ENCODE measurements at places on chromosomes 4 and X.
A peak's percentile ranks its signal among the peaks of the same experiment; 100 is the strongest.

DNA sequence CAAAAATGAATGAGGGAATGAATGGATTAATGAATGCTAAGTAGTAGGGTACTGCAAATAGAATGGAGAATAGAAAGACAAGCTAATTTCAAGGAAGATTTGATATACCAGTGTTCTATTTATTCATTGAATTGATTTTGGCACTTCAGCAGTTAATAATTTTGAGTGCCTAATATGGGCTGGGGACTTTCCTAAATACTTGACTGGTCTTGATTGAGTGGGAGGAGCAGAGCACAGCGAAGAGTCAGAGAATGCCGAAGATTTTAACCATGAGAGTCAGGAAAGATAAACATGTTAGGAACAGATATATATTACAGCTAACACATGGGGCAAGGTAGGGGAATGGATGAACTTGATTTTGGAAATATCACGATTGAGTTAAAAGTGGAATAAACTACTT is 10.6 kb downstream of the IL15 start:
- no peak for DNase-seq

DNA sequence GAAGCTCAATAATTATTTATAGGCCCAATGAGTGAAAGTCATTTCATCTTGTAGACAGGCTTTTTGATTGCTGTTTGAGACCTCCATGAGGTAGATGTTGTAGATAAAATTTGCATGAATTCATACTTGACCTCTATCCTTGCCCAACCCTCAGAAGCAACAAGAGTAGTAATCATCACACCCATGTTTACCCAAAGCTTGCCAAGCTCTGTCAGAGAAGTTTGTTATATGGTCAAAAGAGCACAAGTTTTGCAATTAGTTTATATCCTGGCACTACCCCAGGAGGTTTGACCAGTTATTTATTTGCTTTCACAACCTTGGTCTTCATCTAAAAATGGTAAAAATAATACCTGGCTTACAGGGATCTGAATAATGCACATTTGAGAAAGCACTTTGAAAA is 20.7 kb downstream of the ADH7 start:
- DNase-seq: no peak

GRCh38 chrX:18974993-18975392 is 8.9 kb downstream of the PHKA2 start:
- no peak for DNase-seq

GRCh38 chr4:47031011-47031678 is at the start of gene GABRB1:
Gene GABRB1 (plus strand): TSS chr4:47031567.
- peak; percentile 32 for DNase-seq

DNA sequence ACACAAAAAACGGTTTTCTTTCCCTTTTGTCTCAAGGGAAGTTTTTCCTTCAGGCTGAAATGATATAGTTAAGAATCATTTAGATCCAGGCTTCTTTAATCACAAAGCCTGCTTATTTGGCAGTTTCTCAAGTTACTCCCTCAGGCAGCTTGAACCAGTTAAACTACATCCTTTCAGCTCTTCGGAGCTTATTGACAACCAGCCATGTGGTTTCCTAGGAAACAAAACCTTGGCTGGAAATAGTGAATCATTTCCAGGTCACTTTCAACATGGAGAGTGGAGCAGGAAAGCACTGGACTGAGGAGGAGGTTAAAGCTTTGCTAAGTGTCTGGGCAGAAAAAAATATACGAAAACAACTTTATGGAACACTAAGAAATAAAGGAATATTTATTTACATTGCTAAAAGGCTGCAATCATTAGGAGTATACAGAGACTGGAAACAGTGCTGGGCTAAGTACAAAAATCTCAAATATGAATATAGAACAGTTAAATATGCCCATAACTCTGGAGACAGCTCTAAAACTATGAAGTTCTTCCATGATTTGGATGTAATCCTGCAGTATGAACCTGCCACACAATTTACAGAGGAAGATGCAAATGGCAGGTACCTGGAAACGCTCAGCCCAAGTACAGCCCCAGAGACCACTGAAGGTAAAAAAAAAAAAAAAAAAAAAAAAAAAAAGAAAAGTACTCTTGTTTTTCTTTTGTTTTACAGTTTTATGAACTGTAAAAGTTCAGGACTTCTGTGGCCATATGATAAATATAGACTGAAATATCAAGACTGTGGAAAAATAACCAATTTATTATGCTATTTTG is 23.2 kb upstream of the AASDH start:
- DNase-seq: no peak

GRCh38 chrX:114841051-114841450 is 176.4 kb downstream of the IL13RA2 start:
- no peak for DNase-seq

- no peak for DNase-seq
Measured at GRCh38 chr4:41750626-41751448, 2.3 kb upstream of the PHOX2B start.

- DNase-seq: no peak
Measured at GRCh38 chr4:168907119-168907698, 102.8 kb downstream of the CBR4 start.

- no peak for DNase-seq
Measured at GRCh38 chr4:169621731-169622492, 1.5 kb downstream of the CLCN3 start.

GRCh38 chrX:110037178-110037577 is 34.3 kb downstream of the TMEM164 start:
- DNase-seq: no peak

GRCh38 chr4:181611033-181611711 is 632.0 kb upstream of the TENM3 start:
- DNase-seq: no peak

DNA sequence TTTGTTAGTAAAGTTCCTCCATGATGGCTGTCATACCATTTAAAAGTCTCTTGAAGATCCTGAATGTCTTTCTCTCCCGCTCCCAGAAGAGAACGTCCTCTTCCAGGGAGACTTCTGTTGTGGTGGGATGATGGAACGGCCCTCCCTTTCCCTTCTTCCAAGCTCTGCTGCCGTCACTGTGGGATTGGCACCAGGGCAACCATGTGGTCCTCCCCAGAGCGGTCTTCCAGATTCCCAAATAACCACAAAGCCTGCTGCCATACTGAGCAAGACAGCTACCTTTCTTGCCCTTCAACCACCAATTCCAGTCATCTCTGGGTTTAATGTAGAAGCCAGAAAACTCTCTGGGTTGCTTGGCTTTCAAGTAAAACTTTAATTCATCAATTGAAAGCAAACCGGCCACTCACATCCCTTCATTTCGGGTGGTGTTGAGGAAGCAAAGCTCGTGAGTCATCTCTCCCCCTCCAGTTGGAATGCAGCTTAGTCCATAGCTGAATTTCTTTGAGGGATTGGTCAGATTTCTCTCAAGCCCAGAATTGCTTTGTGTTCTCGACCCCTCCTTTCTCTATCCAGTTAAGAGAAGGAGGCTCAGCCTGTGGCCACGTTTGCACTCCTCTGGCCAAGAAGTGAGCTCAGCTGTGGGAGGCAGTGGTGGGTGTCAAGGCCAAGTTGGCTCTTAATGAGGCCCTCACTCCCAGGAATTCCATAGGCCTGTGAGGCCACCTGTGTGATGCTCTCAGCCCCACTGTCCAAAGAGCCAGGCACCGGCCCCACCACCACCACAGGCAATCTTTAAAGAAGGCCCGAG is 36.9 kb downstream of the FHDC1 start:
- DNase-seq: no peak

DNA sequence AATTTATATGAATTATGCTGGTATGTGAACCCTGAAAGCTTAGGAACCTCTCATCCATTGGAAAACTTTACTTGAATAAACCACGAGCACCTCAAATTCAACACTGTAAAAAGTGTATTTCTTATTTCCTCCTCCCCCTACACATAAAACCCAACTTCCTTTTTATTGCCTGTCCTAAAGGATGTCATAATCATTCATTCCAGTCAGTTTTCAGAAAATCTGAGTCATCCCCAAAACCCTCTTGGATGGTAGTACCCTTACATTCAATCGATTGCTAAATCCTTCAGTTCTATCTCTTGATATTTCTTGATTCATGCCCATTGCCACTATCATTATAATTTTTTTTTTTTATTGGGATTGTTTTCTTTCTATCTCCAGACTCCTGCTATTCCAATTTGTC is 91.1 kb upstream of the ATP8A1 start:
- no peak for DNase-seq

DNA sequence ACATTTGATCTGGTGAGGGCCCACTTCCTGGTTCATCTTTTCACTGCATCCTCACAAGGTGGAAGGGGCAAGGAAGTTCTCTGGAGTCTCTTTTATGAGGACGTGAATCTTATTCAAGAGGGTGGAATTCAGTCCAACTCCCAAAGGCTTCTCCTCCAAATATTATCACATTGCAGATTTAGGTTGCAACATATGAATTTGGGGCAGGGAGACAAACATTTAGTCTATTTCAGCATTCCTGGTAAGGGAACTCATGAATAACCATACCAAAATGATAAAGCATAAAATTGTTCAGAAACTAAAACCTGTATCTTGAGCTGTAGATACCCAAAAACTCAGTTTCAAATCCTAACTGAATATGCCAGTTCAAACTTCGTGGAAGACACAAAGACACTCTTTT is 246.8 kb downstream of the QDPR start:
- DNase-seq: no peak

DNA sequence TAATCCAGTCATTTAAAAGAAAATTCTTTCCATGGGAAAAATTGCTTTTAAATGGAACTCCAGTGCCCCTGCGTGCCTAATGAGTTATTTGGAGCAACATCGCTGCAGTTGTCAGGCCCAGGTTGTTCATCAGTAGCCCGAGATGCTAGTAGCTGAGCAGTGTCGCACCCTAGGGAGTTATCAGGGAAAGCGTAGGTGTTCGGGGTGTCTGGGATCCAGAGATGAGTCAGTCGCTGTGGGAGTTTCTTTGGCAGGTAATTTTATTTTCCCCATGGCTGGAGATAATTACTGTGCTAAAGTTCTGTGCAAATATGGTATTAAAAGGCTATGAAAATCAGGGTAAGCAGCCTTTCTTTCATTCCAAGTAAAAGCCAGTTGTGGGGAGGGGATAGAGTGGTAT is 49.4 kb downstream of the ANXA3 start:
- no peak for DNase-seq

DNA sequence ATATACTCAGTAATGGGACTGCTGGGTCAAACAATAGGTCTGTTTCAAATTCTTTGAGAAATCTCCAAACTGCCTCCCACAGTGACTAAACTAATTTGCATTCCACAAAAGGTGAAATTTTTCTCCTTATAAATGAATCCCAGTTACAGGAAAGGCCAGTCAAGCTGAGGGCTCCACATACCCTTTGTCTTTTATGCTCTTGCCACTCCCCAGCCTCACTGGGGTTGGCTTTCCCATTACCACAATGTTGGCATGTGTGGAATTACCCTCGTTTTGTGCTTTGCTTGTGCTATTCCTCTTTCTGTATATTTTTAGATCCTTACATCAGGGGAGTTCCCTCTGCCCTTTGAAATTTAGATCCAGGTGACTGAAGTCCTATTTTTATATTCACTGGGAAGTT is 220.2 kb upstream of the LCORL start:
- no peak for DNase-seq

DNA sequence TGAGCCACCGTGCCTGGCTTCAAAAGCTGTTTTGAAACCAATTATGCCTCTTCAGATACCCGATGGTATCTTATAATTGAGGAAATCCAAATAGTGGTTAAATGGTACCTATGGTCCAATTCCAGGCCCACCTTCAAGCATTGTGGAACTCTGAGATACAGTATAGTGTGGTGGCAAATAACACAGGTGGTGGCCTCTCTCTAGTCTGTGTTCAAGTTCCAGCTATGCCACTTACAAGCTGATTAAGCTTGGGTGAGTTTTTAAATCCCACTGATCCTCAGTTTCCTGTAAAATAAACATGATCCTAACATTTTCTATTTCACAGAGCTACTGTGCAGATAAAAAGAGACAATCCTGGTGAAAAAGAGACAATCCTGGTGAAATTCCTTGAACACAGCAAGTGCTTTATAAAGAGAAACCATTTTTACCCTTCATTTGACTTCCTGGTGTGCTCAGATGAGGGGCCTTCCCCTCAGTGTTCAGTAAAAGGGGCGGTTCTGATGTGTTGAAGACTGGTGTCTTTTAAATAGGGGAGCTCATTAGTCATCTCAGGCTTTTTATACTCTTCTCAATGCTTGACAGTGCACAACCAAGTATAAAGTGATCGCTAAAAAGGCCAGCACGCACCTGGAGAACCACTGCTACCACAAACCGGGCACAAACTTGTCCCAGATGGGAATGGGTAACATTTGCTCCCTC is 30.8 kb upstream of the CD40LG start:
- no peak for DNase-seq

DNA sequence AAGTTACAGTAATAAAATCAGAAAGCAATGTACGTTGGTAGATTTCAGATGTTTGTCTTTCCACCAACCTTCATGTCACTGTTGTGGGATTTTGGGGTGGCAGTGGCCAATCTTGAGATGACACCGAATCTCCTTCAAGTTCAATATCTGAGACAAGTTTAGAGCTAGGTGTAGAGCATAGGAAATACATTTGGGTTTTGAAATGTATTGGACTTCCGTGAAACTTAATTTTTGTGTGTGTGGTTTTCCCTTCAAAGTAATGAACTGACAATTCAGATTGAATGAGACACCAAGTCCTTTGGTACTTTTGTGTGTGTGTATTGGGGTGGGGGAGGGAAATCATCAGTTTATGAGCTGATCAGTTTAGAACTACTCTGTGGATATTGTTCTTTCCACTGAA is 1.8 kb downstream of the WDR44 start:
- DNase-seq: no peak

DNA sequence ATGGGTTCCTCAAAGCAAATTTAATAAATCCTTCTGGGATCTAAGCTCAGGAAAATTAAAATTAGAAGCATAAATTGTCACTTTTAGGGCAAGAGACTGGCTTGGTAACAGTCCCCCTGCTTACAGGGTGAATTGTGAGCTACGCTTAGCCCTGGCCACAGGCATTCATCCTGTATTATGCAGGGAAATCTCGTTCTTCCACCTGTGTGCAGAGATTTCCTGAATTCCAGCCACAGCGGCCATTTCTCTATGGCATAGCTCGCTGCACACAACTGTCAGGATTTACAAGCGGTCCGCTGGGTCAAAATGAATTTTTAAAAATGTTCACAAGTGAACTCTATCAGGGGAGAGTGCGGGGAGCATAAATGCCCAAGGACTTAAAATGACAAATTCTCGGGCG is 111.9 kb downstream of the DCTD start:
- no peak for DNase-seq

DNA sequence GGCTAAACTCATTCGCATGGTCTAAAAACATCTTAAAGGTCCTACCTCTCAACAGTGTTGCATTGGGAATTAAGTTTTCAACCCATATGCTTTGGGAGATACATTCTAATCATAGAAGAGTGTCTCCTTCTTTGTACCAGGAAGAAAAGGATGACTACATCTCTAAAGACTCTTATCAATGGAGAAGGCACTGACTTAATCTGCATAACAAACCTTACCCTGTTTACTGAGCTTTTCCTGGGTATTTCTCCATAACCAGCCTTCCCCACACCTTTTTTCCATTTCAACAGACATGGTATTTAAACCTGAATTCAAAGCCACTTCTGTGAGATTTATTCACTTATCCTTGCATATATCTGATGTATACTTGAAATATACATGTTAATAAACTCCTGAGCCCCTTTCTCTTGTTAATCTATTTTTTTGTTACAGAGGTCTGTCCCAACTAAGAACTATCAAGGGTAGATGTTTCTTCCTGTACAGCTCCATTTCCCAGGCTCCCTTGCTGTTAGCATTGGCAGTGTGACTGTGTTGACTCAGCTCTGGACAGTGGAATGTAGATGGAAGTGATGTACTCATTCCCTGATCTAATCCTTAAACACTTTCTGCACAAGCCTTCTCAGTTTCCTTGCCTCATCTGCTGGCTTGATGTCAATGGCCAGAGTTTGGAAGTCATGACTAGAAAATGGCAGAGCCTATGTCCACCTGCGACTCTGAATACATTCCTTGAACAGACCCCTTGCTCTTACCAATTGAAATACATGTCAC is 148.9 kb upstream of the CPEB2 start:
- DNase-seq: no peak

Data from activated T-cell treated with anti-CD3 and anti-CD28 coated beads, Interleukin-2, amount 50 U/mL, for 1 hour (primary cell).